NT2/D1 (cell line): ENCODE measurements at places on chromosomes 3 and 15.

- no peak for DNase-seq
Observed at GRCh38 chr3:94875149-94875548, 812.3 kb downstream of the NSUN3 start.

DNA sequence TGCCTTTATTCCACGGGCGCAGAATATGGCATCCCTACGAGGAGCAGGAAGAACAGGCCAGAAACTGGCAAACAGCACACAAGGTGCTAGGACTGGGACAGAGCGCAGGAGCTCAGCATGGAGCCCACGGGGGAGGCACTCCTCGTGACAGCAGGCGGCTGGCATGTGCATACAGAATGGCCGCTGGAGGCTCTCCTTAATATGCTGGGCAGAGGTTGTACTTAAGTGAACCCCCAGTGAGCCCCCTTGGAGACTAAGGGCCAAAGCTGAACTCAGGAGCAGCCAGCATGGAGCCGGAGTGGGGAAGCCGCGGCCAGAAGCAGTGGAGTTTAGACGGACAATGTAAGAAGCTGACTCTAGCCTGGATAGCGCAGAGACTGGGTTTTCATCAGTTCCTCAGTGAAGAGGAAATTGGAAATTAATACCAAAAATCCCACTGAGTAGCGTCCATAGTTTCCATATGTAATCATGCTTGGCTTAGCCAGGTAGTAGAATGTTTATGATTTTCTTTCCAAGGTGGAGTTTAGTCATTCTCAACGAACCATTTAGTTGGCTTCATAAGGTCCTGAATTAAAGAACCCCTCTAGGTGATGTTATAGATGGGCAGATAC is 69.4 kb downstream of the EPHB3 start:
- no peak for DNase-seq

GRCh38 chr3:179510496-179510895 is 52.2 kb upstream of the ACTL6A start:
- no peak for DNase-seq

DNA sequence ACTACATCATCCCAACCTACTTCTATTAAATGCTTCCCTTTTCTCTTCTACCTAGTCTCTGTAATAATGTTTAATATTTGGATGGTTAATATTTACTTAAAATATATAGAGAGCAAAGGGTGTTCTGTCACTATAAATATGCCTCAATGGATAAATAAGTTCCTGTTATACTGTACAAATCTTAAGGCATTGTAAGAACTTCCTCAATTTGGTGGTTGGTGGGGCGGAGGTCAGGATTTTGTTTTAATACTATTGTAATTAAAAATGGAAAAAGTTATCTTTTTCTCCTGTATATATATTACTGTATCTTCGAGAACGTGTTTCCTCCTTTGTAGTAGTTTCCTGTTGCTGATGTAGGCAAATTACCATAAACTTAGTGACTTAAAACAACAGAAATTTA is 41.5 kb downstream of the SPRED1 start:
- DNase-seq: no peak

GRCh38 chr15:93317772-93318171 is 228.8 kb upstream of the RGMA start:
- DNase-seq: no peak

- no peak for DNase-seq
Observed at GRCh38 chr3:120350401-120350941, 1.3 kb upstream of the LRRC58 start.

DNA sequence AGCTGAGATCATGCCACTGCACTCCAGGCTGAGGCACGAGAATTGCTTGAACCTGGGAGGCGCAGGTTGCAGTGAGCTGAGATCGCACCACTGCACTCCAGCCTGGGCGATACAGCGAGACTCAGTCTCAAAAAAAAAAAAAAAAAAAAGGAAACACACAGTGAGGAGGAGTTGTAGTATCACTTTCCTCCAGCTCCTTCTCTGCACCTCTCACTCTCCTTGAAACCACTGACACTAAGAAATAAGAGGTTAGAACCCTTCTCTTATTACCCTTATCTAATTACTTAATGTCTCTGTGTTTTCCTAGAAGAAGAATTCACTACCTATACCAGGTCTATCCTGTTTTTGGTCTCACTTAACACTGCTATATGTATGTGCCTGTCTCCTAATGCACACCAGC is 31.7 kb downstream of the RAB27A start:
- no peak for DNase-seq

DNA sequence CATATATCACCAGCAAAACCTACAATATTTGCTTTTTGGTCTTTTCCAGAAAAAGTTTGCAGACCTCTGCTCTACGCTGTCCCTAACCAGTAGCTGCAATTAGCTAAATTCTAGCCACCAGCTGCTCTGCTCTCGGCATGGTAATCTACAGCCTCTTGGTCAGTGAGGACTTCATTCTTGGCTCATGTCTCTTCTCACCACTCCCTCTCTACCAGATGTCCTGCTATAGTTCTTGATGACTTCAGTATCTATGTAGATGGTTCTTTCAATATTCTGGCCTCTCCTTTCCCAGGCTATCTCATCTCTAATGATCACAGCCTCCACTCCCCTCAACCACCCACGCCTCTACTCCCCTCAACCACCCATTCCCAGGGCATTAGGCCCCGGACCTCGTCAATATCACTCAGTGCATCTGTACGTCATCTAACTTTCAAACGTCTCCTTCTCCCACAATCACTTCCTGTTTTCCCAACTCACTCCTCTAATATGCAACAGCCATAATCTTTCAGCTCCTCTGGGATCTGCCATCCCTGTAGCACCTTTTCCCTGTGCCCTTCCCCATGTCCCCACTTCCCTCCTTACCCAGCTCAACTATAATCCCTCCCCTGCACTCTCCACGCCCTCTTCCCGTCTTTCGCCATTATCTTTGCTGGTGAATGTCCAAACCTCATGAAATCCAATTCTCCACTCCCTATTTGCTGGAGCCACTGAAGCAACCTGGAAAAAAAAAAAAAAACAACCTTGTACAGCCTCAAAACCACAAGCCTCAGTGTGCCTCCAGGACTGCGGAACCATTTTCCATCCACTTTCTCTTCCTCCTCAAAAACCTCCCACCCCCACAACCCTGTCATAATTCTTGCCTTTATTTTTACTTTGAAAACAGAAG is 429.4 kb upstream of the PROK2 start:
- no peak for DNase-seq

DNA sequence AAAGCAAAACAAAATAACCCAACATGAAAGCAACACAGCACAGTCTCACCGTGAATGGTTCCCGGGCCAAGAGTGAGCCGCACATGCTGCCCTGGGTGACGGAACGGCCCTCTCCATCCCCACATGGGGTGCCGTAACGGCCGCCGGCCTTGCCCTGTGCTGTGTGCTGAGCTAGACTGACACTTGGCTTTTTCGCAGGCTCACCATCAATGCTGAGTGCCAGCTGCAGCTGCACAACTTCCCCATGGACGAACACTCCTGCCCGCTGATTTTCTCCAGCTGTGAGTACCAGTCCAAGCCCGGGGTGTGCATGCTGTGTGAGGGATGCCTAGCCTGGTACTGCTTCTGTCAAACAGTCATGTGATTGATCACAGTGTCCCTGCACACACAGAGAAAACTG is 357.6 kb downstream of the GABRG3 start:
- DNase-seq: no peak

DNA sequence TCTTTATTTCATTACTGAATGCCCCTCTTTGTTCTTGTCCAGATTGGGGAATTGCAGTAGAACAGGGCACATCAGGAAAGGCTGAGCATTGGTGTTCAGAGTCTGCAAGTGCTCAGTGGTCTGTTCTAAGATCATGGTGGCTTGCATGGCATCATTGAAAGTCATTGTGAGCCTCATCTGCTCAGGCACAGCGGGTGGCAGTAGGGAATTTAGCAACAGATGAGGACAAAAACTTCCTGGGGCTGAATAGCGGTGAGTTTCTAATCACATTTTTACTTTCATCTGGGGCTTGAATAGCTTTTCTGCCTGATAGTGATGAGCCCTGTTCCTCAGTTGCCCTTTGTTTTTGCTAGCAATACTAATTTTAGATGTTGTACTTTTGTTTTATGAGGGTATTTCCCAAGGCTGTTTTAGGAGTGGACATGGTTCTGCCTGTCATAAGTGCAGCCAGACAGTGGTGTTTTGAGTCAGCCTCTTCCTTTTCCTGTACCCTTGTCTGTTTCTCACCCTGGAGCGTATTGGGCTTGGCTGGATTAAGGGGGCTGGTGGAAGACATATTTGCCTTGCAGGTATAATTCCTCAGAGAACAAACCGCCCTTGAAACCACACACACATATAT is 127.2 kb upstream of the IL12A start:
- no peak for DNase-seq

GRCh38 chr3:51333021-51333420 is 52.1 kb upstream of the MANF start:
- DNase-seq: no peak

- DNase-seq: peak; percentile 13
Observed at GRCh38 chr15:27679731-27680471, 419.2 kb downstream of the OCA2 start.

DNA sequence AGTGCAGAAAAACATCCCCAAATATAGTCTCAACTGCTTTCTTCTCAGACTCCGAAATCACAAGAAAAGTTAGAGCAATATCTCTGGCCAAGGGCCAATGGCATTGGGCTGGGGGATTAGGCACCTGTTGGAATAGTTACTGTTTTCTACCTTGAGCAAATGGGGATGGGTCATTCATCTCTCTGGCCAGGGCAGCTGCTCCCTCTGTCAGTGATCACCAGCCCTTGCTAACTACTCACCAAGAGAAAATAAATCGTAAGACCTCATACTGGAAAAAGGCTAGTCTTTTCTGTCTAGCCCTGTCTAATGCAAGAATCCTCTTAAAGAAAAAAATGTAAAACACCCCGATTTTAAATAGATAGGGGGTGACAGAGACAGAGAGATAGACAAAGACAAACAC is 10.9 kb downstream of the CERS3 start:
- no peak for DNase-seq

DNA sequence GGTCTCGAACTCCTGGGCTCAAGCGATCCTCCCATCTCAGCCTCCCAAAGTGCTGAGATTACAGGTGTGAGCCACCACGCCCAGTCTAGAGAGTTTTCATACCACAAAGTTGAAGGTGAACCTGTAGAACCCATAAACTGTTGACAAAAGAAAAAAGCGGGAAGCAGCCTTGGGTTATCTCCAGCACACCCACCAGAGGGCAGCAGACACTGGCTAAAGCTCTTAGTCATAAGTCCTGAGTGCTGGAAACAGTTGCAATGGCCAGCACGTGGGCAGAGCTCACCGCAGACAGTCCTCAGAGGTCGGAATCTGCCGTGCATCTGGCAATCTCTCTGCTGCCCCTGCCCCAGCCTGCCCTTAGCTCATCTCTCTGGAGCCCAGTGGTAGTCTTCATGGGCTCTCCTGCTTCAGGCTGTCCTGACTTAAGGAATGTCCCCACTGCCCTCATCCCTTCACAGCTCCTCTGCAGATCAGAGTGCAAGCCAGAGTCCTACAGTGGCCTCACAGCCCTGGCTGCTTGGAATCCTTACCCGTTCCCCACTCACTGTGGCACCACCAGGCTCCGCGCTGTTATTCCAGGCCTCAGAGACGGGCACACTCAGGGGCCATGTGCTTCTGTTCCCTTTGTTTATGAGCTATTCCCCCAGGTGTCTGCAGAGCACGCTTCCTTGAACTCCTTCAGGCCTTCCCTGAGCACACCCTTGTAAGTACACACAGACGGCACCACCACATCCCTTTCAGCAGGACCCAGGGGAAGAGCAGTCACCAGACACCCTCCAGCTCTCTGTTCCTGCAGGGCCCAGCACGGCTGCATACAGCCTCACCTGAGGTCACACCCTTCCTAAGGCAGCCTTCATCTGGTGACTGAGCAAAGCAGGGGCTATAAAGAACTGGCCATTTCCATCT is 8.8 kb upstream of the ELP6 start:
- peak; percentile 88 for DNase-seq

GRCh38 chr15:66674756-66675155 is 27.3 kb upstream of the SMAD6 start:
- DNase-seq: no peak

- no peak for DNase-seq
Observed at GRCh38 chr15:35206060-35206675, 121.1 kb upstream of the NANOGP8 start.

GRCh38 chr3:115099986-115100571 is 47.0 kb downstream of the ZBTB20 start:
- no peak for DNase-seq

DNA sequence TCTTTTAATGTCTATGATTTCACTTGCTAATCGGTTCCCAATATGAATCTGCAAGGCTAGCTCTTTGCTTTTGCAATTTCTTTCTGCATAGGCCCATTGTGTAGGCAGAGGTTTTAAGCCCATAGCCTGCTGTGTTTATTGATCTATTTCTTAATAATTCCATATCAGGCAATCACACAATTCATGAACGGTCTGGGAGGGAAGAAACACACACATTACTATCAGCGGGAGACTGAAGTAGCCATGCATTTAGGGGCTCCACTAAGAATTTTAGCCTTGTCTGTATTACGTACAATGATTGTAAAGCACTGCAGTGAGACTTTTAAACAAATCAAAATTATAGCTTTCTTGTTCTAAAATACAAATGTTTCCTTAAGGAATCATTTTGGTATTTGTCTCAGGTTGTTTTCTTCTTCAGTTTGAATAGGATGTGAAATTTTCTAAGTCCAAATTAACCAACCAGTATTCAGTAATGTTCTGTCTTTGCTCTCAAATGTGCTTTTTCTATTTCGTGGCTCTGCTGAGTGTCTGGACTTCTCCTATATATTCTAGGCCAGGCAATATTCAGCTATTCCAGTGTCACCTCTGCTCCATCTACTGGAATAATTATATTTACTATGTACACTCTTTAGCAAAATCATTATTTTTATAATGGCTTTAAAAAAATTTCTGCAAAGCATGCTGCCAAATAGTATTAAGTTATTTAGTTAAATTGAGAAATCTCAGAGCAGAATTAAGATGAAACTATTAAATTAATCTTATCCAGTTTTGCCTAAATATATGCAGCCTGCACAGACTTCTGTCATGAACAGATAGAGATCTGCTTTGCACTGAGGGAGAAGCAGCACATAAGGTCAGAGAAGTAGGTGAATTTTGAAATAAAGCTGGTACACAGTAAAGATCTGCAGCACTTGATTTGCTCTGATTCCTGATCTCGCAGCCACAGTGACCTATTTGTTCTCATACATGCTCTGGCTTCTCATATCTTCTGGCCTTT is 103.0 kb upstream of the NAALADL2 start:
- DNase-seq: no peak

GRCh38 chr15:31161951-31162350 is 60.4 kb upstream of the TRPM1 start:
- DNase-seq: no peak

- DNase-seq: no peak
Observed at GRCh38 chr3:111895071-111895470, 36.0 kb downstream of the PHLDB2 start.

DNA sequence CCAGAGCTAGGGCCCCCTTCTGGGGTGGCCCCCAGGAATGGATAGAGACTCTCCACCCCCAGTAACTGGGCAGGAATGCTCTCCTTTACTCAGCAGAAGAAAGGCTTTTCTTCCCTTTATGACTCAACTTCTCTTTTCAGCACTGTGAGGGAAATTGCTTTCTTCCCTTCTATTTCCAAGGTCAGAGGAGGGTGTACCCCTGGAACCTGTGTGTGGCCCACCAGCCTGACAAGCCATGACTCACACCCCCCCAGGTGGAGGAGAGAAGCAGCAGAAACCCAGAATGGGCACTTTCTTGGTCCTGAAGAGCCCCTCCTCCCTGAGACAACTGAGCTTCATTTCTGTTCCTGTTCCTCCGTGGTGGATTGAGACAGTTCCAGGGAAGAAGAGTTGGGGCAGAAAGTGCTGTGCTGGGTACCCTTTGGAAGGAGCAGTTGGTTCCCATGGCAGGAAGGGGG is 2.7 kb upstream of the ANKRD63 start:
- no peak for DNase-seq
